ENCODE measurements at places on chromosomes 2 and 18.

DNA sequence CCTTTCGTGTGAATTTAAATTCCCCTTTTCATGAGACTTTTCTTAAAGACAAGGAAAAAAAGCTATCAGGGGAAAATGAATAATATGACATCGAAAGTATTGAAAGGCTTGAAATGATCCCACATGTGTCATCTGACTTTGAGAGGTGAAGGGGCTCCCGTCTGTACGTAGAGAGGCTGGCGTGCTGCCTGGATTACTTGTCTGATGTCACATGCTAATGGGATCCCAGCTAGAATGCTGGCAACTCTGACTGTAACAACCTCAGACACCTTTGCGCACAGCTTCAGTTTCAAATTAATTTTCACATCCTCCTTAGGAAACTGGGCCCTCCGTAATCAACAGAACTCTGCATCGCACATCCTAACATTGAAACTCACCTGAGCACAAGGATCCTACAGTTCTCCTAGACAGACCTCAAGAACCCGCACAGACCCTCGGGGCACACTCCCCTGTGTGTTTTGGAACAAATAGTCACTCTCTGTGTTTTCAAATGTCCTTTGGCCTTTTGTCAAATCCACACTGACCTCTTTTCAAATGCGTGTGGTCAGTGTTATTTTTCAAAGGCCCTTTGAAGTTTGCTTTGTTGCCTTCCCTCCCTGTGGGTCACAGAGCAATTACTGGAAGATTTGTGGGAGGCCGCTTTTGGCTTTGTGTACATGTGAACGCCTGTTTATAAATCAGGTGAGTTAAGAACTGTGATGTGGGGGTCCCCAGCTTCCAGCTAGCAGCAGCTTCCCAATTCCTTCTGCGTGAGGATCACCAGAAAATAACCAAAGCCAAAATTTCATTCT lies 65.9 kb downstream of the IL1R2 start:
- DNase-seq: no peak

- no peak for DNase-seq
Measured at GRCh38 chr2:10281891-10282290, 20.8 kb upstream of the HPCAL1 start.

GRCh38 chr2:226703514-226703913 lies 96.1 kb downstream of the IRS1 start:
- no peak for DNase-seq

DNA sequence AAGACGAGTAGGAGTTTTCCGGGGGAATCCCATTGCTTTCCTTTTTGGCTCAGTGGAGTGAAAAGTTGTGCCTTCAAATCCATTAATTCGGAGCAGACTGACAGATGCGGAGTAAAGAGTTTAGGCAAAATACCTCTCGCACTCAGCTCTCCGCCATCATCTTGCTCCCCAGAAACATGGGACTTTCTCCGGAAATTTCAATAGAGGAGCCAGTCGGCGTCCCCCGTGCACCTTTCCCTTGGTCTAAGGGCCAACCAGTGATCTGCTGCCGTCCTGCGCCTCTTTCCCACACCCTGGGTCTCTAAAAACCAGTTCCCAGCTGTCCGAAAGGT lies 318 bp downstream of the TYW5 start:
- DNase-seq: no peak

- no peak for DNase-seq
Measured at GRCh38 chr2:88032070-88032702, 15.8 kb upstream of the RNU2-63P start.

DNA sequence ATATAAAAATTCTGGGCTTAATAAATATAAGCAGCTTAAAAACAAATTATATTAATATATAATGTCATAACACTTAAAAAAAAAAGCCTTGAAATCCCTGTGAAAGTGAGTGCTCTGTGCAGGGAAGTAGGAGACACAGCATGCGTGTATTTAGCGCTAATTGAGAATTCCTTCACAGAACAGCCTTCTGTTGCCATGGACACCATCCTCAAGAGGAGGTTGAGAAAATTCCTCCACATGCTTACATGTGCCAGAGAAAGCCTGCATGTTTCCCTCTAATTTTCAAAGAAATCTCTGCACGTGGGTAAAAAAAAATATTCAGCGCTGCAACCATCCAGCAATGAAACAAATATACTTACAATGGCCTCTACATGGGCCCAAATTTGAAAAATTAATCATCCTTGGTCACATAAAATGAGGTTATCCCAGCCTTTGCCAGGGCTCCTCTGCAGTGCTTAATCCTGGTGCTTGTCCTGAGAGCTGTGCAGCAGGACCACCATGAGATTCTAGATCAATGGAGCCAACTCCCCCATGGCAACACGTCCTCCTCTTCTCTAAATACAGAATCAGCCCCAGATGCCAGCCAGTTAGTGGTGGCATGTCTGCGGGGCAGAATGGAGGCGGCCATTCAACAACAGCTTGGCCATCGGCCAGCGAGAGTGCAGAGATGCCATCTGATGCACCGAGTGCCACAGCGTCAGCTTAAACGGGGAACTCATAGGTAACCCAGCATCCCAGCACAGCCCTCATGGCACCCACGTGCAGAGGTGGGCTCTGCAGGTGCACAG lies 228.0 kb downstream of the MYT1L start:
- no peak for DNase-seq

- DNase-seq: no peak
Measured at GRCh38 chr2:16784652-16785051, 119.0 kb upstream of the CYRIA start.

- DNase-seq: no peak
Measured at GRCh38 chr18:78558948-78559347, 420.7 kb upstream of the SALL3 start.

DNA sequence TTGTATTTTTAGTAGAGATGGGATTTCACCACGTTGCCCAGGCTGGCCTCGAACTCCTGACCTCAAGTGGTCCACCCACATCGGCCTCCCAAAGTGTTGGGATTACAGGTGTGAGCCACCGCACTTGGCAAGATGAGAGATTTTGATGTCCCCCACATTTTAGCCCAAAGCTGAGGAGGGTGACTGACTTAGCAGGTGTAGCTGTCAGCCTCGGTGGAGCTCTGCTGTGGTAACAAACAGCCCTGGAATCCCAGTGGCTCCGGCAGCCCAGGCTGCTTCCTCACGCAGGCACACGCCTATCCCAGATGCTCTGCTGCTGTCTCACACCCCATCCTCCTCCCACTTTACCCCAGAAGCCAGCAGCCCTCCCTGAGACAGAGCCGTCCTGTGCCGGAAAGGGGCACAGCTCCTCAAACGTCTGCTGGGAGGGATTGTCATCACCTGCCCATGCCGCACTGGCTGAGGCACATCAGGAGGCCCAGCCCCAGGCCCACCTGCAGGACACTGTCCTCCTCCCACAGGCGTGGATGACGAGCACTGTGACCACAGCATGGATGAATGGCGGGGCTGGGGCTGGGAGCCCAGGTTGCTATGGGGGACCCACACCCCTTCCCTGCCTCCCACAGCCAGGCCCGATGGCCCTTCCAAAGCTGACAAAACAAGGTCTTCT lies 10.6 kb upstream of the BOK start:
- DNase-seq: no peak

DNA sequence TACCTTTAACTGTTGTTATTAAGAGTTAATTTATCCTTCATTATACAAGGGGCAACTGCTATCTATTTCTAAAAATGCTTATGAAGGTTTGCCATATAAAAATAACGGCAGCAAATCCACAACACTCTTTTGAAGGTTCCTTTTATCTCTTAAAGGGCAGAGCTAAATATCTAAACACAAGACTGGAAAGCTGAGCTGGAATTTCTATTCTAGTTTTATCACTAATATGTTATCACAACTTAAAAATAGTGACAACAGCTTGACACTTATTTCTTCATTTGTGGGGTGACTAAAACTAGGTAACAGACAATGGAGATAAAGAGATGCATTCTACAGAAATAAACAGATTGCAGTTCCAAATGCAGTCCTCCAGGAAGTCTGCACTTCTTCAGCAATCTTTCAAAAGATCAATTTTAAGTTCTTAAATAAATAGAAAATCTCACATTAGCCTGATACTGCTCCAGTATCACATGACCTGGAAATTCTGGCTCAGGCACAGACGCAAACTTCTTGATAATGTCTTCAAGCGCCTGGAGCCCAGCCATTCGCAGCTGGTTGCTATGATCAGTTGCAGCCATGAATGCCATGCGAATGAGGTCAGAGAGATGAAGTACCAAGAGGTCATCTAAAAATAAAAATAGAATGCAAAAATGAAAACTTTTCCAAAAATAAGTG lies 54.0 kb upstream of the STRN start:
- DNase-seq: no peak

DNA sequence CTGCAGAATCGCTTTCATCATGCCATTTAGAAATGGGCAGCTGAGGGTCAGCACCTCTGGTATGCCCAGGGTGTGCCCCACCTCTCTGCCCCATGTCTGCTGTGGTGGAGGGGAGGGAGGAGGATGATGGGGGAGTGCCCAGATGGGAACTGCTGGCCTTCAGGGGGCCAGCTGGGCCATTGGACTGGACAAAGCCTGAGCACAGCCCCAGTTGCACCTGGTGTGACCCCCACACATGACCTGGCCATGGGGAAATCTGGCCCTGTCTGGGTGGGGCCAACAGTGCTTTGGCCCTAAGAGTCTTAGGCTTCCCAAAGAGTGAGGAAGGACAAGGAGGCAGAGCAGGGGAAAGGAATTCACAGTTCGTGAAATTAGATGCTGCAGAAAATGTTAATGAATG lies 44.1 kb downstream of the CTIF start:
- DNase-seq: no peak

- DNase-seq: peak; percentile 91
Measured at GRCh38 chr18:48866028-48866733, 84.6 kb downstream of the SMAD7 start.

- DNase-seq: no peak
Measured at GRCh38 chr2:43099797-43100196, 126.6 kb downstream of the ZFP36L2 start.

DNA sequence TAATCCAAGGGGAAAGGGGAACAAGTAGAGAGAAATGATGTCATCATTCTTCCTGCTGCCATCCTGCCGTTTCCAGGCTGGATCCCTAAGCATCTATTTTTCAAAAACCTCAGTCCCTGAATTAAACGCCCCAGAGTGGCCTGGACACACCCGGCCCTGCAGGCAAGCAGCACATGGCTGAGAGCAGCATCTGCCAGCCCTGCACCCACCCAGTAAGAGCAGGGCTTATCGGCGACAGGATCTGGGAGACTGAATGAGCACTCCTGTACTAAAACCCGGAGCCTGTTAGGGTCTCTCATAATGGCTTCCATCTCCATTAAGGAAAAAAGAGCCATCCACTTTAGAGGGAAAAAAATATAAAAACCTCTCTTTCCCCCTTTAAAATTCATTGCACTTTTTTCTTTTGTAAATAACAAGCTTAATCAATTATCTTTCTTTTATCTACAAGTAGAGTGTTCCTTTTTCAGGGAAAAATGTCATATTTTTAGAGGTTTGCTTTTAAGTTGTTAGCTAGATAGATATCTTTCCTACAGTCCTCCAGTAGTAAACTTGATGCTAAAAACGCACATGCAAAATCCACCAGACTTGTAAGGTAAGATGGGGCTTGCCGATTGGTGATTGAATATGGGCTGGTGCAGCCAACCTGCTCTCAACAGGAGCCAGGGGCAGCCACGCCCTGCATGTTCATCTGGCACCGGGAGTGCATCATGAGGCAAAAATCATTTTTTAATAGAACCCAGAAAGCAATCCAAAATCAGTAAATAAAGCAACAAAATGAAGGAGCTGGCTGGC lies 457.8 kb downstream of the EIPR1 start:
- DNase-seq: no peak

- no peak for DNase-seq
Measured at GRCh38 chr2:152410165-152410597, 75.2 kb downstream of the FMNL2 start.

- DNase-seq: no peak
Measured at GRCh38 chr2:163863073-163863472, 127.3 kb upstream of the FIGN start.

- DNase-seq: peak; percentile 9
Measured at GRCh38 chr2:223123855-223124610, 72.0 kb downstream of the KCNE4 start.

DNA sequence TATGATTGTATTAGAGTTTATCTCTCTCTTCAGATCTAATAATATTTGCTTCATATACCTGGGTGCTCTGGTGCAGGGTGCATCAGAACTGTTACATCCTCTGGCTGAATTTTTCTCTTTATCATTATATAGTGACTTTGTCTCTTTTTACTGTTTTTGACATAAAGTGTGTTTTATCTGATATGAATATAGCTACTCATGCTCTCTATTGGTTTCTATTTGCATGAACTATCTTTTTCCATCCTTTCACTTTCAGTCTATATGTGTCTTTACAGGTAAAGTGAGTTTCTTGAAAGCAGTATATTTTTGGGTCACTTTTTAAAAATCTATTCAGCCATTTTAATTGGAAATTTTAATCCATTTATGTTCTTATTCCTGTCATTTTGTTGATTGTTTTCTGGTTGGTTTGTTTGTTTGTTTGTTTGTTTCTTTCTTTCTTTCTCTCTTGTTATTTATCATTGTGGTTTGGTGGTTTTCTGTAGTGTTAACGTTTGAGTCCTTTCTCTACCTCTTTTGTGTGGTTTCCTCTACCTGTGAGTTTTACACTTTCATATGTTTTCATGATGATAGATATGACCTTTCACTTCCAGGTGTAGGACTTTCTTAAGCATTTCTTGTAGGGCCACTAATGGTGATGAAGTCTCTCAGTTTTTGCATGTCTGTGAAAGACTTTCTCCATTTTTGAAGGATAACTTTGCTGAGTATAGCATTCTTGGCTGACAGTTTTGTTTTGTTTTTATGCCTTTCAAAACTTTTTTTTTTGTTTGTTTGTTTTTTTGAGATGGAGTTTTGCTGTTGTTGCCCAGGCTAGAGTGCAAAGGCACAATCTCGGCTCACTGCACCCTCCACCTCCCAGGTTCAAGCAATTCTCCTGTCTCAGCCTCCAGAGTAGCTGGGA lies 54.9 kb downstream of the CCNT2 start:
- DNase-seq: no peak

DNA sequence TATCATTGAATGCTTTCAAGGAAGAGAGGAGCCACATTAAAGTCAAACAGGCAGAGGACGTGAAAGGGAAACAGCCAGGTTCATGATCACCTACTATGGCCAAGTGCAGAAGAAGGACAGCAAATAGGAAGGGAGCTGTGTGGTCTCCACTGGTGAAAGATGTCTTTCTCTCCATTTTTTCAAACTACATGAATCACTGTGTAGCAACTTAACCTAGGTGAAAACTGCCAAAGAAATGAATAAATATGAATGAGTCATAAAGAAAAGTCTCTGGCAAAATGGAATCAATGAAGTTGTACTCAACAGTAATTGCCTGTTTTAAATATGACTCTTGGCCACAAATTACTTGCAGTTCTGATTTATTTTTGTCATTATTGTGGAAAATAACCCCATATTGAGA lies 452.6 kb upstream of the PKDCC start:
- DNase-seq: no peak

DNA sequence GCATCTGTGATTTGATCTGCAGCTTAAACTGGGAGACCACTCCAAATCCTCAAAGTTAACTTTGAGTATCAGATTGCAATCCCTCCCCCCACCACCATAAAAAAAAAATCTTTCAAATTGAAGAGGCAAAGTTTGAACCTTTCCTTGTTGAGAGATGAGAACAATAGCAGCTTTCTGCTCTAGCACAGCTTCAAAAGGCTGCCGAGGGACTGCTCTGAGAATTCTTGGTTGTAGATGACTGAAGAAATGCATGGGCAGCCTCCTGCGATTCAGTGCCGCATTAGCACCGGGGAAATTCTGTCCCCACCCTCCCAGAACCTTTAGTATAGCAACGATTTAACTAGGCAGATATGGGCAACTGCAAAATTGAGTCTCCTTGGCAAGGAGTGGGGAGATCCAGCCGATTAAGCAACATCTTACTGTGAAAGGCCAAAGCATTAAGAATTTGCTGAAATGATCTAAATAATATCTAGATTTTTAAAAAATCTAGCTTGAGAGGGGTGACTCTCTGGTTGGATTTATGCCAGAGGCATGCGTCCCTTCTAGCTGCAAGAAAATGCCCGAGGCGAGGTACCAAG lies 3.9 kb upstream of the SP5 start:
- no peak for DNase-seq
